Activated naive CD4-positive, alpha-beta T cell treated with anti-CD3 and anti-CD28 coated beads, Interleukin-2, amount 50 U/mL, for 16 hours (primary cell): ENCODE measurements at places on chromosomes 6 and 20.

DNA sequence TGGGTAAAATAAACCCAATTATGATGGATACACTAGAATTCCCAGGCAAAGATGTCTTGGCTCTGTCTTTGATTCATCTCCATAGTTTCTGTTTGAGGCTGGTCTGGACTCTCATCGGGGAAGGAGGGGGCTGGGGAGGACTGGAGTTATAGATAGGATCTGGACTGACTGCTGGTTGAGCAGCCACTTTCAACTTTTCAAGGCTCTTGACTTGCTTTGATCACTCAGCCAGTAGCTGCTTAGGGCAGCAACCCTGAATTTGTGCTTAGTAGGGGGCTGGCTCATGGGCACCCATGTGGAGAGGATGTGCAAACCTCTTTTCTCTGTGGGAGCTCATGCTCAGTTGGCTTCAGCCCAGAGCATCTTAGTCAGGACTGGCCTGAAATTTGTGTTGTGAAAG is 114.0 kb upstream of the NEDD9 start:
- no peak for DNase-seq

DNA sequence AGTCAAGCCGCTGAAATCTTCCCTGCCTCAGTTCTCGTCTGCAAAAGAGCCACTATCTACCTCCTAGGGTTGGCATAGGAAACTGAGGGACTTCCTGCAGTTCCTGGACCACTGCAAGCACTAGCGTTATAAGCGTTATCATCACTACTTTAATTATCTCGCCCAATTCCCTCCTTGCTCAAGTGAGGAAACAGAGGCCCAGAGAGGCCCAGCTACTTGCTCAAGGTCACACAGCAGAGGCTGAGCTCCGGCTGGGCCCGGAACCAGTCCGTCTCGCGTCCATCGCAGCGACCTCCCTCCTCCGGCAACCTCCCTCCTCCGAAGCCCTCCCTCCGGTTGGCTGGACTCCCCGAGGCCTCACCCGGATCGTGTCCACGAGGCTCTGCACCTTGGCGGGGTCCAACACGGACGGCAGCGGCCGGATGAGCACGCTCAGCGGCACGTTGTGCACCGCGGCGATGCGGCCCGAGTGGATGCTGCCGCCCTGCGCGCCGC is 338 bp downstream of the SRXN1 start:
- DNase-seq: no peak

- no peak for DNase-seq
These were observed 862 bp downstream of the C20orf96 start for GRCh38 chr20:289693-290083.

GRCh38 chr20:63325554-63326313 is 32.7 kb downstream of the COL20A1 start:
- DNase-seq: no peak

DNA sequence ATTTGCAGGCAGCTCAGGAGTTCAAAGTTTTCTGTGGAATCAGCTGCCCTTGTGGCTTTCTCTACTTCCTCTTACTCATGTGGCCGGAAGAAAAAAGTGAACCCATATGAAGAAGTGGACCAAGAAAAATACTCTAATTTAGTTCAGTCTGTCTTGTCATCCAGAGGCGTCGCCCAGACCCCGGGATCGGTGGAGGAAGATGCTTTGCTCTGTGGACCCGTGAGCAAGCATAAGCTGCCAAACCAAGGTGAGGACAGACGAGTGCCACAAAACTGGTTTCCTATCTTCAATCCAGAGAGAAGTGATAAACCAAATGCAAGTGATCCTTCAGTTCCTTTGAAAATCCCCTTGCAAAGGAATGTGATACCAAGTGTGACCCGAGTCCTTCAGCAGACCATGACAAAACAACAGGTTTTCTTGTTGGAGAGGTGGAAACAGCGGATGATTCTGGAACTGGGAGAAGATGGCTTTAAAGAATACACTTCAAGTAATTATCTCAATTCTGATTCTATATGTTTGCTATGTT is 1.1 kb downstream of the MGME1 start:
- no peak for DNase-seq

DNA sequence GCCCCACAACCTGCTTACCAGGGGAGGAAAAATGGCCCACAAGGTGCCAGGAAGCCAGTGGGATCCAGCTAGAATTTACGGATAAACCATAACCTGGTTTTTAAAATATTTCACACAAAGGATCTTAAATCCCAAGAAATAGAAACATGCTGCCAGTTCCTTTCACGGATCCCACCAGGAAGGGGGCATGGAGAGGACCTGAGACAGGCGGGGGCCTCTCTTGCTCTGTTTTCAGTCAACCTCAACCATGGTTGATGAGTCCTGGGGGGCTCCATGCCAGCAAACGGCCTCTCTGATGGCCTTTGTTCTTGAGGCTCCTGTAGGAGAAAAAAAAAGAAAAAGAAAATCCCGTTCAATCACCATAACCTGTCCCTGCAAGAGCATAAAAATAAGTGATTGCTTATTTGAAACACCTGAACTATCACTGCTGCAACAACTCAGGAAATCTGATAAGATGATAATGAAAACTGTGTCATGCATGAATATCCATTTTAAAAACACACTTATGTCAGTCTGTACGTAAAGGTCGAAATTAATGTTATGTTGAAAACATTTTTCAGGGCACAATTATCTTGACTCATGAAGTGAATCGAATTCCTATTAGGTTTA is 125.8 kb upstream of the CST7 start:
- no peak for DNase-seq

DNA sequence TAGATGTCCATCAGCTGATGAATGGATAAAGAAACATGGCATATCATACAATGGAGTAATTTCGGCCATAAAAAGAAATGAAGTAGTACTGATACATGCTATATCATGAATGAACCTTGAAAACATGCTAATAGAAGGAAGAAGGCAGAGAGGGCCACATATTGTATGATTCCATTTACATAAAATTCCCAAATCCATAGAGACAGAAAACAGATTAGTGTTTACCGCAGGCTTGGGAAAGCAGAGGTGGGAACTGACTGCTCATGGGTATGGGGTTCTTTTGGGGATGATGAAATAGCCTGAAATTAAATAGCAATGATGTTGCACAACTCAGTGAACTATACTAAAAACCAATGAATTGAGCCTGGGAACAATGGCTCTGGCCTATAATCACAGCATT is 58.3 kb downstream of the SERAC1 start:
- no peak for DNase-seq

DNA sequence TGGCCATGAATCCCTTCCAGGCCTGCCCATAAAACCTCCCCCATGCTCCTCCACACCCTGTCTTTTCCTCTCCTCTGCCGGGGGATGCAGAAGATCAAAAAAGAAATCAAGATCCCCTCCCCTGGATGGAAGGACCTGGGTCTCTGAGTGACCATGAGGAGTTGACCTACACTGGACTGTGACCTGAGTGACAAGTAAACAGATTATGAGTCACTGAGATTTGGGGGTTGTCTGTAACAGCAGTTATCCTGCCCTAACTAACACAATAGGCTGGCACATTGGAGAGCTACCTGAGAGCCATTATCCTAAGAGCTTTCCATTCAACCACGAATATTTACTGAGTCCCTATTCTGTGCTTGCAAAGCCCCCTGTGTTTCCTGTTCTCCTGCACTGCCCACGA is 28.4 kb upstream of the SIRPA start:
- no peak for DNase-seq

DNA sequence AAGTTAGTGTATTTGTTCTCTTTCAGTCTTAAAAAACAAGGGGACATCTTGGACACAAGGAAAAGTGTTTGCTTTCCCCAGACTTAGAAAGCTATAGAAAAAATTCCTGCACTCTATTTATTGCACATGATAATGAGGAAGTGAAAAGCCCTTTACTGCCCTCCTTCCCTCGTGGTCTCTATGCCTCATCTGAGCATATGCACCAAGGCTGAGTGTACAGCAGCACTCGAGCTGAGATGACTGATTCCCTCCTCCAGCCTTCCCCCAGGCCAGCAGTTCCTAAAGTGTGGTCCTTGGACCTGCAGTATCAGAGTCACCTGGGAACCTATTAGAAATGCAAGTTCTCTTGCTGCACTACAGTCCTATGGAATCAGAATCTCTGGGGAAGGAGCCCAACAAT is 14.3 kb upstream of the LAMP5 start:
- DNase-seq: no peak

DNA sequence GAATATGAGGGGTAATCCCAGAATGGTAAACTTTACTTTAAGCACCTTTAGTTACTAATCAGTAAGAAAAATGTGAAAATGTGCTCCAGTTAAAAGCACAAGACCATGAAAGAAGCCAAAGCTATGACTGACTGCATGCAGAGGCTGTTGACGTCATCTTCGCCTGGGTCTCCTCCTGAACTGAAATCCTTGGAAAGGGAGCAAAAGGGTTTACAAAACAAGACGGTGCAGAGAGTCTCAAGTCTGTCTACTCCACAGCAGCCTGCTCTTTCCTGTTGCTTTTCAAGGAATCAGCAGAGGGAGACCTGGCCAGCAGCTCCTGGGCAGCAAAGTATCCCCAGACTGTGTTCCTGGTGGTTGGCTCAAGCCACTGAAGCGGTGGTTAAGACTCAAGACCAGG is 10.2 kb downstream of the FKBP1A start:
- DNase-seq: no peak
